ENCODE measurements at places on chromosomes 7 and 10. TPM values are rescaled to one million over a fixed set of nuclear protein-coding genes. Genes with fewer than 3 reads are reported as not detected.
A peak's percentile ranks its signal among the peaks of the same experiment; 100 is the strongest.

DNA sequence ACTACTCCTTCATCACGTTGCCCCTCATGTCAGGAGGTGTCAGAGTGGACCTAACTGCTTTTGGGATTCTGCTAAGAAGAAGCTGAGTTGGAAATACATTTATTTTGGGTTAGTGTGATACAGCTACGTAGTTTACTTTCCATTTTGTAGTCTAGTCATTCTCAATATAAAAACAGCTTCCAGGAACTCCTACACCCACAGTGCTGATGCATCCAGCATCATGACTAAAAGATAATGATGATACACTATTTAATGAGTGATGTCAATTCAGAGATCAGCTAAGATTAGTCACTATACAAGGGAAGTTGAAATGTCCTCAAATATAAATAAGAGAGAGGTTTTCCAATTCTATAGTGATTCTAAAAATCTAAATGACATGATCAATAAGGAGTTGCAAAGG lies 264.2 kb upstream of the SLC26A5 start:
- H3K27ac ChIP-seq, result no peak overlapping the region
- no peak overlapping the region for H3K4me3 ChIP-seq
- no peaks in the 10 kb centered on the region for H3K27me3 ChIP-seq
- no peaks in the 10 kb centered on the region for H3K4me1 ChIP-seq
- no peak for DNase-seq
- no peaks in the 10 kb centered on the region for H3K36me3 ChIP-seq

DNA sequence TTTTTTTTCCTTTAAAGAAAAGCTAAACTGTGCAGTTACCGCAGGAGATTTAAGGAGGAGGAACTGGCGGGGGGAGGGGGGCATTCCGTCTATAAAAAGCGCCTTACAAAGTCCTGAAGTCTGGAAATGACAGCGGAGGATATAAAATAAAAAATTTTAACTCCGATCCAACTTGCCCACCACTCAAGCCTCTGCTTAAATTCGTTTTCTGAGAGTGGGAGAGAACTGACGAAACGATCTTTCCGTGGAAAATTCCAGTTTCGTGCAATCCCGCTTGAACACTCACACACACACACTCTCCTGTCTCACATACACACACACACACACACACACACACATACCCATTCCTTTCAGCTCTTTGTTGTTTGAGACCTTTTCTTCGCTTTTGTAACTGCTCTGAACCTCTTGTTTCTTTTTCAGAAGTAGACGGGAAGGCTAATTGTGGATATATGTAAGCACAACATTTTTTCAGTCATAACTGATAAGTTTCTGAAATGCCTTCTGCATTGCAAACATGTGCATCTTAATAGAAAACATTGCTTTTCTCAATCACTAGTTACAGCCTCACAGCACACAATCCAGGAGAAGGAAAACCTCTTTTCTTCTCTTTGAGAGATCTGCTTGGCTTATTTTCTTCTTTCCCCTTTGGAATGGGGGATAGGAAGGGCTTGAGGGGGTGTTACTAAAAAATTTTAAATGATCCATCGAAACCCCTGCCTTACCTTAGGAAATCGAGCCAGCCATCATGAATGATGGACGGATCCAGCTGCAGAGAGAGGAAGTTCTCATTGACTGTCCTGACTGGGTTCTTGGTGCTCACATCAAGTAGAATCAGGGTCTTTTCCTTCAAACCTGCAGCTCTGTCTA lies 628 bp downstream of the HPSE2 start:
- no peaks in the 10 kb centered on the region for H3K36me3 ChIP-seq
- H3K27ac ChIP-seq, result no peak overlapping the region

- no peaks in the 10 kb centered on the region for H3K27me3 ChIP-seq
- H3K27ac ChIP-seq, result no peak overlapping the region
- H3K4me1 ChIP-seq, result no peaks in the 10 kb centered on the region
- H3K36me3 ChIP-seq, result peaks cover 5% of the 10 kb centered on the region
- no peak for DNase-seq
- no peak overlapping the region for H3K4me3 ChIP-seq
Observed at GRCh38 chr7:135098391-135098790, 49.5 kb upstream of the TMEM140 start.

- H3K4me1 ChIP-seq, result peaks cover 2% of the 10 kb centered on the region
- peaks cover 5% of the 10 kb centered on the region for H3K27me3 ChIP-seq
- no peak overlapping the region for H3K27ac ChIP-seq
- H3K4me3 ChIP-seq, result no peak overlapping the region
- no peaks in the 10 kb centered on the region for H3K36me3 ChIP-seq
Observed at GRCh38 chr10:3397846-3398245, 225.3 kb upstream of the PITRM1 start.

DNA sequence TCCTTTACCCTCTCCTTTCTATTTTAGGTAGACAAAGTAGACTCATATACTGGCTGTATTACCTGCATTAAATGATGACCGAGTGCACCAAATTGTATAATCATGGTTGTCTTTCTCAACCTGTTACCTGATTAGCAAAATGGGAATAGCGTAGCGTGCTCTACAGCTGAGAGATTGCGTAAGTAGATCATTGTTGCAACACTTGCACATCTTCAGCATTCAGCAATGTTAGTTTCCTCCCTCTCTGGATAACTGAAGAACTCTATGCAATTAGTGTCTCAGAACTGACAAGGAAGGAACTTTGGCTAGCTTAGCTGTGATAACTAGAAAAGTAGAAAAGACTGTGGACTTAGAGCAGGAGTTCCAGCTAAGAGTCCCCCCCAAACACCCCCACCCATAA lies 787.4 kb downstream of the PHTF2 start:
- no peaks in the 10 kb centered on the region for H3K27me3 ChIP-seq
- H3K27ac ChIP-seq, result no peak overlapping the region
- no peak overlapping the region for H3K4me3 ChIP-seq
- no peaks in the 10 kb centered on the region for H3K4me1 ChIP-seq
- DNase-seq, result no peak

DNA sequence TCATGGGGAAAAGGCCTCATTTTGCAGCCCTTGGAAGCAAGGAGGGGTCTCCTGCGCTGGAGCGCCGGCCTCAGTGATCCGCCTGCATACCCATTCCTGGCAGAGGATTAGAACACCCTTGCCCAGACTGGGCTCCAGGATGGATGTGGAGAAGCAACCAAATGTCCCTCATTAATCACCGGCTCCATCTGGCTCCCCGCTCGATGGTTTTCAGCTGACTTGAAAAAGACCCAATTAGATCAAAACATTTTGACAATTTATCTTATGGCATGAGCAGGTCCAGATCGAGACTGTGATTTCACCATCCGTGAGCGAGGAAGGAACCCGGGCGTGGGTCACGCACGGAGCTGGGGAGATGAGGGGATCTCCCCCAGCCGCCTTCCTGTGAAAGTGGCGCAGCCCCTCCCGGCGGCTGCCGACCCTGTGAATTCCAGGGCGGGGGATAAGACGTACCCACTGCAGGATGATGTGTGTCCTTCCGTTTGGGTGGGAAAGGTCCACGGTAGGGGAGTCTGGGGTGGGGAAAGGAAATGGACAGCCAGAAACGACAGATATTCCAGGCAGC lies 141.6 kb downstream of the EMX2 start:
- peaks cover 3% of the 10 kb centered on the region for H3K27me3 ChIP-seq
- no peak for DNase-seq
- H3K27ac ChIP-seq, result no peak overlapping the region
- no peaks in the 10 kb centered on the region for H3K36me3 ChIP-seq
- no peak overlapping the region for H3K4me3 ChIP-seq

DNA sequence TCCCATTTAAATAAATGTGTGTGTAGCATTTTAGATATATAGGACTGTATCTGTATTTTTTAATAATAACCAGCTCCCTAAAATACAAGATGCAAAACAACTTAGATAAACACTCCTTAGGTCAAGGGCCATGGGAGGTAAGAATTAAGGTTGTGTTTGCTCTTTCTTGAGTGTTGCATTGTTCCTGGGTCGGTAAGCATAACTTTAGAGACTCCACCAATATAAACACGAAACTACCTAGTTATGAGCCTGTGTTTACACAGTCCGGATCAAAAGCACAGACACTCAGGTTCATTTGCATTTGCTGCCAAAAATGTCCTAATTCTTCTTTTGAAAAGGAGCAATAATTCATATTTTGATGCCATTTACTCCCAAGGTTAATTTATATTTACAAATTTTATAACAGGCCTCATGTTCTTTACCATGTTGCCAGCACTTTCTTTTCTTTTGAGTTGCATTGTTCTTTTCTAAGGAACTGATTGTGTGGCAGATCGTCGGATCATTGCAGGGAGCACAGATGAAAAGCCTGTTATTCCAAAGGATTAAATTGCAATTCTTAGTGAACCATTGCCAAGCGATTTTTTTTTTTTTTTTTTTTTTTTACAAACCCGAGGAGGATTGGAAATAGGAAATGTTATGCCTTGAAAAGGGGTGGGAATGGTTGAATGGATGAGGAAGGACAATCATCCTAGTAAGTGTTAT lies 45.8 kb upstream of the GLCCI1 start:
- no peaks in the 10 kb centered on the region for H3K36me3 ChIP-seq
- H3K27ac ChIP-seq, result no peak overlapping the region
- DNase-seq, result no peak
- no peaks in the 10 kb centered on the region for H3K27me3 ChIP-seq
- H3K4me1 ChIP-seq, result peaks cover 41% of the 10 kb centered on the region

DNA sequence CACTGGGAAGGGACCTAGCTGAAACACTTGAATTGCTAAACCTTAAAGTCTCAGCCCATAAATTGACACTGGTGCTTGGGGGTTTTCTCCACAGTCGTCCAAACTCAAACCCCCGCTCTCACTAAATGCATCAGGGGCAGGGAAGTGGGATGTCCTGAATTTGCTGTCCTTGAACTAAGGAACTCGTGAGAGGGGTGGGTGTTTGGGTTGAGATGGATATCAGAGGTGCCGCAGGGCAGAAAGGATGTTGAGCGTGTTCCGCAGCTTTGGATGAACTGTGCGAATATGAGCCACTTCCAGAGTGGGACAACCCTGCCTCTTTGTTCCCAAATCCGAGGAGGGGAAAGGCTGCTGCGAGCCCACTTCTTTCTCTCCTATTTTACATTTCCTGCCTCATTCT lies 90.3 kb upstream of the LYZL2 start:
- no peak overlapping the region for H3K4me3 ChIP-seq
- no peaks in the 10 kb centered on the region for H3K27me3 ChIP-seq
- no peak for DNase-seq
- H3K27ac ChIP-seq, result no peak overlapping the region

- no peak for DNase-seq
- no peak overlapping the region for H3K4me3 ChIP-seq
- no peak overlapping the region for H3K27ac ChIP-seq
- H3K36me3 ChIP-seq, result peaks cover 9% of the 10 kb centered on the region
- H3K4me1 ChIP-seq, result peaks cover 67% of the 10 kb centered on the region
Observed at GRCh38 chr7:37417107-37417474, 31.6 kb downstream of the ELMO1 start.

GRCh38 chr7:89232-90019 lies 102.9 kb upstream of the FAM20C start:
- H3K27me3 ChIP-seq, result no peaks in the 10 kb centered on the region
- peak; percentile 20 for DNase-seq
- H3K4me3 ChIP-seq, result no peak overlapping the region

DNA sequence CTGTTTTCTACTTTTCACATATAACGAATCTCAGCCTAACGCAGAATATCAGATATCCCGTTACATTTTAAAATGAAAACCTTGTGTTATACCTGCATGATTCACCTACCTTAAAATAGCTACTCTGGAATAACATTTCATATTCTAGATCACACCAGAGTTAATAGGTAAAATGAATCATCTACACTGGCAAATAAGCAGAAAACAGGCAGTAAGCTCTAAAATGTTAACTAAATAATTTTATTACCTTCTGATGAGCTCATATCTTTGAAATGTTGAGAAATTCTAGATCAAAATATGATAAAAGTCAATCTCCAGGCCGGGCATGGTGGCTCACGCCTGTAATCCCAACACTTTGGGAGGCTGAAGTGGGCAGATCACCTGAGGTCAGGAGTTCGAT lies 71.3 kb downstream of the CPEB3 start:
- H3K4me3 ChIP-seq, result no peak overlapping the region
- H3K4me1 ChIP-seq, result no peaks in the 10 kb centered on the region
- DNase-seq, result no peak
- H3K27ac ChIP-seq, result no peak overlapping the region
- H3K36me3 ChIP-seq, result peaks cover 3% of the 10 kb centered on the region
- H3K27me3 ChIP-seq, result no peaks in the 10 kb centered on the region

DNA sequence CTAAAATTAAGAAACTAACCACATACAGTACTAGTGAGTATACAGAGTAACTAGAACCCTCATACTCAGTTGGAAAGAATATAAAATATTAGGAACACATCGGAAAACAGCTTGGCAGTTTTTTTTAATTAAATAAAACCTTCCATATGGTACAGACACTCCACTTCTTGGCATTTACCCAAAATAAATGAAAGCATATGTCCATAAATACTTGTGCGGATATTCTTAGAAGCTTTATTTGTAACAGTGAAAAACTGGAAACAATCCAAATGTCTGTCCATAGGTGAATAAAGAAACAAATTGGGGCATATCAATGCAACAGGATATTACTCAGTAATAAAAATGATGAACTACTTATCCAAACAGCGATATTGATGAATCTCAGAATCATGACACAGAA lies 410.0 kb downstream of the HTR7 start:
- H3K4me1 ChIP-seq, result no peaks in the 10 kb centered on the region
- H3K27ac ChIP-seq, result no peak overlapping the region
- DNase-seq, result no peak
- H3K36me3 ChIP-seq, result no peaks in the 10 kb centered on the region
- no peak overlapping the region for H3K4me3 ChIP-seq

DNA sequence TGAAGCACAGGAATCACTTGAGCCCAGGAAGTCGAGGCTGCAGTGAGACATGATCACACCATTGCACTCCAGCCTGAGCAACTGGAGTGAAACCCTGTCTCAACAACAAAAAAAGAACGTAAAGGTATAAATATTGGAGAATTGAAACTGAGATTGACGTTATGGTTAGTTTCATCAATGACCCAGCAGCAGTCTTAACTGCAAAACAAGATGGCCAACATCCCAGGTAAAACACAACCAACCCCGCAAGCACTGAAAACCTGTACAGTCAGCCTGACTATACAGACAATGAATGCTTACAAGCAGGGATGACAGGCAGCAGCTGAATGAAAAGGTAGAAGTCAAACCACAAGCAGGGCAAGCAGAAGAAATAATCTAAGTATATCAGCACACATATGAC lies 34.7 kb downstream of the WAPL start:
- H3K4me3 ChIP-seq, result no peak overlapping the region
- peak overlapping the region; percentile 23 for H3K27ac ChIP-seq
- H3K36me3 ChIP-seq, result peaks cover 30% of the 10 kb centered on the region
- DNase-seq, result no peak

GRCh38 chr7:27389496-27389895 lies 146.9 kb downstream of the EVX1 start:
- peaks cover 23% of the 10 kb centered on the region for H3K27me3 ChIP-seq
- no peaks in the 10 kb centered on the region for H3K36me3 ChIP-seq
- H3K27ac ChIP-seq, result no peak overlapping the region

PDK4 gene
- not detected for total RNA-seq

KLF14 gene
- total RNA-seq, result not detected

COX15 gene
- 31.3 TPM for total RNA-seq

BAIAP2L1 gene
- total RNA-seq, result 4.5 TPM
